ENCODE measurements at places on chromosomes 11 and 22.

- no peak for DNase-seq
These were observed 25.4 kb downstream of the LRRC55 start for GRCh38 chr11:57207168-57207567.

- DNase-seq, result no peak
These were observed 70.5 kb downstream of the LINC01488 start for GRCh38 chr11:69551963-69552362.

DNA sequence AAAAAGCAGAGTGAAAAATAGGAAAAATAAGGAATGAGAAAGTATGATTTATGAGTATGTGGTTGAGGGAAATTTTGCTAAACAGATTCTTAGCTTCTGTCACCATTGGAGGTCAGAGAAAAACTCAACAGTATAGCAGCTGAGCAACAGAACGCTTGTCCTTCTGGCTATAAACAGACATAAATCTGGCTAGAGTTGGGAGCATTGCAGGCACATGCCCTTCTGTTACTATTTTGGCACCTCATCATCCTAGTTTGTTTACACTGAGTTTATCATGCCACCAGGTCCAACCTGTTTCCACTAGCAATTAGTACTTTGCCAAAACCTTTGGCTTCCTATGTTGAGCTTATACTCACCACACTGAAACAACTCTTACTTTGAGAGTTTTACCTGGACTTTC, 6.9 kb downstream of the UBE4A start:
- DNase-seq, result no peak

GRCh38 chr11:31445621-31446020, 63.8 kb downstream of the IMMP1L start:
- DNase-seq, result no peak

DNA sequence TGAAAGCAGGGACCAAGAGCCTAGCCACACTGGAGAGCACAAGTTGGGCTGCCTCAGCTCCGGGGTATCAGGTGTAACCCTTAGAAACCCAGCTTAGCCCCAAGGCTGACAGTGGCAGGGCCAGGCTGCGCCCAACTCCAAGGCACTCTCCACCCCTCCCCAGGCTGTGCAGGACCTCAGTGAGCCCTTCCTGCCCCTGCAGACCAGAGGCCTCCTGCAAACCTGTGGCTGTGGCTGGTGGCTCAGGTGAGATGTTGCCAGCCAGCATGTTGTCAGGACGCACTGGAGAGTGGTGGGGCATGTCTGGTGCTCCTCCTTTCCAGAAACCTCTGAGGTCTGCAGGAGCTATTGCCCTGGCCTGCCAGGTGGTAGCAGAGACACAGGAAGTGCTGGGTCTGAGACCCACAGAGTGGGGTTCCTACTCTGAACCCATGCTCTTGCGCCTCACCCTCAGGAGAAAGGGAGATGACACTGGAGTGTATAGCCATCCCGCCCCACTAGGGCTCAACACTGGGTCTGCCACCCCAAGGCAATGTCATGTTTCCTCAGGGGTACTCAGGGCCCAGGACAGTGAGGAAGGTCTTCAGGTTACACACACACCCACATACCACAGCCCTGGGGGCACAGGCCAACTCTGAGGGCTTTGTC, 2.4 kb upstream of the SCARF2 start:
- no peak for DNase-seq

GRCh38 chr11:127632546-127632945, 632.0 kb upstream of the KIRREL3 start:
- no peak for DNase-seq

DNA sequence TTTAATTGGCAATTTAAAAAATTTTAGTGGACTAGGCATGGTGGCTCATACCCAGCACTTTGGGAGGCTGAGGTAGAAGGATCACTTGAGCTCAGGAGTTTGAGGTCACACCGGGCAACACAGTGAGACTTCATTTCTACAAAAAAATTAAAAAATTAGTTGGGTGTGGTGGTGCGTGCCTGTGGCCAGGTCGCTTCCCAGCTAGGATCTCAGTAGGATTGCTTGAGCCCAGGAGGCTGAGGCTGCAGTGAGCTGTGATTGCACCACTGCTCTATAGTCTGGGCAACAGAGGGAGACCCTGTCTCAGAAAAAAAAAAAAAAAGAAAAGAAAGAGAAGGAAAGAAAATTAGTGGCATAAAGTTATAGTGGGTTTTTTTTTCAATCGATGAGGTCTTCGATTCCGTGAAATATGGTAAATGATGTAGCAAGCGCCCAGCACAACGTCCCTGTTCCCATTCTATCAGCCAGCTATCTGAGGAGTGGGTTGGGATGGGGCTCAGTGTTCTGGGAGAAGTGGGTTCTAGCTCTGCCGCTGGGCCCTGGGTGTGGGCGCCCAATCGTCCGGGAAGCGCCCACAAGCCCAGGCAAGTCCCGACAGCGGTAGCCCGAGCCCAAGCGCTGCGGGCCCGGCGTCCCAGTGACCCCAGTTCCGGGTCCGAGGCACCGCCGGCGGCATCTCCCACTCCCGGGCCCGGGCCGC, 1.4 kb downstream of the FOSL1 start:
- no peak for DNase-seq

Data from activated naive CD4-positive, alpha-beta T cell treated with anti-CD3 and anti-CD28 coated beads for 36 hours (primary cell).